Gastrocnemius medialis (tissue), 4 donors: ENCODE measurements at places on chromosomes 12 and 14. TPM values are rescaled to one million over a fixed set of nuclear protein-coding genes. Genes with fewer than 3 reads are reported as not detected.

The BEST3 gene
- total RNA-seq: 122 TPM

The ANG gene
- total RNA-seq: 10.5 TPM

The DEPDC4 gene
- total RNA-seq: not detected

The MGAT4C gene
- total RNA-seq: not detected

The CMTM5 gene
- total RNA-seq: 1.7 TPM

- H3K27ac ChIP-seq: no peak overlapping the region
- H3K4me1 ChIP-seq: peaks cover 55% of the 10 kb centered on the region
- no peaks in the 10 kb centered on the region for H3K27me3 ChIP-seq
- DNase-seq: no peak
- H3K36me3 ChIP-seq: no peaks in the 10 kb centered on the region
- H3K4me3 ChIP-seq: no peak overlapping the region
These were observed 22.9 kb downstream of the IRF2BPL start for GRCh38 chr14:77005559-77005958.

DNA sequence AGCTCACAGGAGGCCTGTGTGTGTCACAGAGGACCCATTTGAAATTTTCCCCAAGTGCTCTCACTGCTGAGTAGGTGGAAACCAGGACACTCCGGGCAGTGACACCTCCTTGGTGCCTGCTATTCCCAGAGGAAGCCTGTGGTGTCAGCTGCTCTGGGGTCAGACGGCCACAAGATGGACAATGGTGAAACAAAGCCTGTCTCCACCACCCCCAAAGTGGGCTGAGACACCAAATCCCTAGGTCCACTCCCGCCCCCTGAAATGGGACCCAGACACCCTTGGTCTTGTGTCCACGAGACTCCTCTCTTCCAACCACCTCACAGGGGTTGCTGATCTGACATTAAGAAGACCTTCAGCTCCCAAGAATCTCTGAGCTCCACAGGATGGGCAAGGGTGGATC is 7.0 kb downstream of the KCNH3 start:
- H3K27ac ChIP-seq: no peak overlapping the region
- H3K27me3 ChIP-seq: peaks cover 9% of the 10 kb centered on the region
- no peak for DNase-seq
- no peaks in the 10 kb centered on the region for H3K36me3 ChIP-seq
